ENCODE measurements at places on chromosomes 6 and 20. TPM values are rescaled to one million over a fixed set of nuclear protein-coding genes. Genes with fewer than 3 reads are reported as not detected.

- DNase-seq: no peak
These were observed 10.3 kb downstream of the KIF25 start for GRCh38 chr6:168007592-168008338.

GRCh38 chr6:24775520-24776058 is 852 bp downstream of the GMNN start:
- peak; percentile 56 for DNase-seq

- DNase-seq: no peak
These were observed 995.8 kb upstream of the FLRT3 start for GRCh38 chr20:15333170-15333569.

DNA sequence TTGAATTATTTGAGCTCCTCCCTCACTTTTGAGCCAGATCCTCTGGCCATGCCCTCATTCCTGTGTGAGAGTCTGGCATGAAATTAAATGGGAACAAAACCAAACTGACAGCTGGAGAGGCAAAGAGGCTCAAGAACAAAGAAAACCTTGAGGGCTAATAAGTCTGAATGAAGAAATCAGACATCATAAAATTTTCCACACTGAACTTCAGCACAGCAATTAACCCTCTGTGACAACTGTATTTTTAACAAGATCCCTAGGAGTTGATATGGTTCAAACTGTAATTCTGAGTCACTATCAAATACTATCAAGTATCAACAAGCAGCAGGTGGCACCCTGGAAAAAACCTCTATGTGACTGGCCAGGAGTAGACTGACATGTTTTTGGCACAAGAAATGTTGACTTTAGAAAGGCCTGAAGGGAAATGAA is 109.4 kb upstream of the EMILIN3 start:
- no peak for DNase-seq

DNA sequence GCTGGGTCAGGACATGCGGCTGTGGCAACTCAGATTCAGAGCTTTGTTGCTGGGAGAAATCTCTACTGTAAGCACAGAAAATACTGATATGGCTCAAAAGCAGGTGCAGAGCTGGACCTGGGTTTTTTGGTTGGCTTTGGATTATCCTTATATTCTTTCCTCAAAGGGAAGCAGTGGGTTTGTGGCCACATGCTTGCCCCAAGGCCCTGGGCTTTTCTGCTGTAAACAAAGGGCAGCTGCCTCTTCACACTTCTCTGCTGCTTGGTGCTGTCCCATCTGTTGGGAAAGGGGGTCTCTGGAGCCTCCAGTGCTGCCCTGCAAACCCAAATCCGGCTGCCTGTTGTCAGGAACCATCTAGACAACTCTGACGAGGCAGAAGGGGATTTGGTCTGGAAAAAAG is 52.4 kb downstream of the ANKRD6 start:
- no peak for DNase-seq

GRCh38 chr6:168988280-168988679 is 265.4 kb downstream of the THBS2 start:
- DNase-seq: no peak

GRCh38 chr6:125050663-125051318 is 88.6 kb downstream of the RNF217 start:
- DNase-seq: no peak

Gene LPIN3
- total RNA-seq: 0.28 TPM

Gene ACSS2
- total RNA-seq: 11.4 TPM

Gene CDC40
- total RNA-seq: 55.4 TPM

Gene HLA-DQB1
- total RNA-seq: 25.5 TPM

All from natural killer cell (primary cell).